ENCODE measurements at places on chromosomes 12 and 14.

GRCh38 chr14:48914921-48915320 lies 671.3 kb downstream of the RPS29 start:
- no peak for DNase-seq

DNA sequence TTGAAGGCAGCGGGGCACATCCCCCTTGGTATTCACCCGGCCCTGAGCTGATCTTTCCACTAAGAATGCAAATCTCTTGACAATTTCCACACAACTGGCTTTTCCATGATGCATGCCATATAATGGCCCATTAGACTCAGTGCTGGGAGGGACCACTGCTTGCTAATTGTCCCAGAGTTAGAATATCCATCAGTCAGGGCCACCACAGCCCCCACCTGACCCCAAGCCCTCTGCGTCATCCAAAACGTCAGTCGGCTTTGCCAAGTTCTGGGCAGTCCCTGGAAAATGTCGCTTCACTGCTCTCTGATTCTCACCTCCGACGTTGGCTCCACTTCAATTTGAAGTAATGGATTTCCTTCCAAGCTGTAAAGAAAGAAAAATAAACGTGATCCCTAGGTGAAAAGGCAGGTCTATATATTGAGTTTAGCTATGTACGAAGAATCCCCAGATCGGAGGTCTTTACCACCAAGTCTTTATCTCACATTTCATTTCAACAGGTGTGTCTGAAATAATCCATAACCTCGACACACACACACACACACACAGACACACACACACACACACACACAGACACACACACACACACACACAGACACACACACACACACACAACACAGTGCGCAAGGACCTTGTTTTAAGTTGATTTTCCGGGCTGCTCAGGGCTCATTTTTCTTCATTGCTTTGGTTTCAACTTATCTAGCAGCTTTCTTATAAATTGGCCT lies 165.5 kb upstream of the NOS1 start:
- no peak for DNase-seq

GRCh38 chr14:23228812-23229211 lies 8.9 kb upstream of the RNF212B start:
- DNase-seq = no peak

GRCh38 chr14:31389946-31390345 lies 30.4 kb downstream of the HEATR5A start:
- no peak for DNase-seq

- DNase-seq = no peak
Observed at GRCh38 chr12:112900298-112901145, 6.2 kb upstream of the OAS1 start.

DNA sequence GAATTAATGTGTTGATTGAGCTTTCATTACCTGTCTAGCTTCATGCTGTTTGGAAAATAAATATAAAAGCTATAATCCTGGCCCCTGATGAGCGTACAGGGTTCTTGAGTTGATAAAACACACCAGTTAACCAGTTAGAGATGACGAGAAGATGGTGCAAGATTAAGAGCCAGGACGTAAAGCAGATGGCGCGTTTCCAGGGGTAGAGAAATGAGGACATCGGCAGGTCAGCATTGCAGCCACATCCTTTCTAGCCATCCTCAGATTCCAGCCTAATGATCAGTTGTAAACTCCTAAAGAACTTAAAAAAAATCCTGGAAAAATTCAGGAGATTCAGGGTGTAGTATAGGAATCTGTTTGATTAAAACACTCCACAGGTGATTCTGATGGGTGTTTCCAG lies 203.7 kb downstream of the CACNA1C start:
- no peak for DNase-seq

DNA sequence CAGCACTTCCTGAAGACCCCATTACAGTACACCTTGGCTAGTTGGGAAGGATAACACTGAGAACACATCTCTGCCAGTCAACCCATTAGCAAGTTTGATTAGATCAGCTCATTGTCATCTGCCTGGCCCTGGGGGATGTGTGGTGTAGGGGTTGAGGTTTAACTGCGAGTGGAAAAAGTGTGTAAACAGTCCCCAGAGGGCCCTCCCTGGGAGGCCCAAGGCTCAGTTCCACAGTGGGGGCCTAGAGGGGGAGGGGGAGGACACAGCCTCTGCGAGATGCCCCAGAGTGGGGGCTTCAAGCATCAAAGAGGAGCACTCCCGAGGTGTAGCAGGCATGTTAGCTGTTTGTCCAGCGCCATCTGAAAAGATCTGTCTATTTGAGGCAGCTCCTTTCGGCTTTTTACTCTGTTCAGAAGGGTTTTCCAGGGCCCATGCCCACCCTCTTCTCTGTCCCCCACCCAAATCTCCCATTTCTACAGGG lies 344 bp downstream of the LPAR5 start:
- DNase-seq = no peak

DNA sequence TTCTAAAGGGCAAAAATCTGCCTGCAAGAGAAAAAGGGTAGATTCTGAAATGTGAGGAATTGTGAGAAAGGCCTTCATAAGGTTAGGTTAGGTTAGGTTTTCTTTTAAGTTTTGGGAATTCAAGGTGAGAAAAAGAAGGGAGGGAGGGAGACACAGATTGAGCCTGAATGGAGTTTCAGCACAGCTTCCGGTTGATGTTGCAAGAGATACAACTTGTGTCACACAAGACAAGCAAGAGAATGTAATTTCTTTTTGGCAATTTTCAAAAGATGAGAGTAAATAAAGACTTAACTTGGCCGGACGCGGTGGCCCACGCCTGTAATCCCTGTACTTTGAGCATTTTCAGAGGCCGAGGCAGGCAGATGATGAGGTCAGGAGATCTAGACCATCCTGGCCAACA lies 63.8 kb downstream of the CPSF2 start:
- DNase-seq = no peak

DNA sequence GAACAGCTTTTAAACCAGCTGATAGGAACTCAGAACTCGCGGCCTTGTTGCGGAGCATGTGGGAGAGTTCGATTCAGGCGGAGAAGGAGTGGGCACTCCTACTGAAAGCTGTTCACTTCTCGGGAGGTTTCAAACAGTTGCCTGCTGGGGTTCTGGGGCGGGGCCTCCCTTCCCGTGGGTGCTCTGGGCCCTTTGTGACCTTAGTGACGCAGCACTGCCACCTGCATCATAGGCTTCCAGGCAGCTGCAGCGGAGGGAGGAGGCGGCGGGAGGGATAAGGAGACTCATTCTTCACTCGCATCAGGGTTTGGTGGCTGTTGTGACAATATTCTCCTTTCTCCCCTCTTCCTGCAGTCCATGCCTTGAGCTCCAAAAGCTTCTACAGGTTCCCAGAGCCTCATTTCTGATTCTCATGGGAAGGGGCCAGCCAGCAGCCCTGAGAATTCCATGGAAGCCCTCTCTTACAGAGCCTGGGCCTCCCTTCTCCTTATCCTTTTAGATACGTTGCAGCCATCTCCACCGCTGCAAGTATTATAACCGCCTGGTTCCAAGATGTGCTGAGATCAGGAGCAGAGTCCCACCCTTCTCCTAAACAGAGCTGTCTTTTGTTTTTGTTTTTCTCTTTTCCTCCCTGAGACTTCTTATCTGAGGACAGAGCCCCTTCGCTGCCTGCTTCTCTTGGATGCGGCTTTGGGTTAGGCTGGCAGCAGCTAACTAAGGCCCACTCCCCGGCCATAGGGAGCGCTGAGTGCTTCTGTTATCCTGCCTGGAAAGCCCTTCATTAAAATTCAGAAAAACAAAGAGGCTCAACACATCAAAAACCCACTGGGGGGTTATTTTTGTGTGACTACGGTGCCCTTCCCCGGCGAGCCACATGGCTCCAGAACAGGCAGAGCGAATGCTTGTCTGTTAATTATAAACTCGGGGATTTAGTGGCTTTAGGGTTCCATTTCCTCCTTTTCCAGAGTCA lies 67.6 kb upstream of the GPATCH2L start:
- DNase-seq = no peak

GRCh38 chr14:74495356-74495755 lies 1.8 kb downstream of the ISCA2 start:
- DNase-seq = no peak

GRCh38 chr14:72721083-72721482 lies 172.8 kb downstream of the DPF3 start:
- no peak for DNase-seq
